ENCODE measurements at places on chromosomes 12 and 14.

DNA sequence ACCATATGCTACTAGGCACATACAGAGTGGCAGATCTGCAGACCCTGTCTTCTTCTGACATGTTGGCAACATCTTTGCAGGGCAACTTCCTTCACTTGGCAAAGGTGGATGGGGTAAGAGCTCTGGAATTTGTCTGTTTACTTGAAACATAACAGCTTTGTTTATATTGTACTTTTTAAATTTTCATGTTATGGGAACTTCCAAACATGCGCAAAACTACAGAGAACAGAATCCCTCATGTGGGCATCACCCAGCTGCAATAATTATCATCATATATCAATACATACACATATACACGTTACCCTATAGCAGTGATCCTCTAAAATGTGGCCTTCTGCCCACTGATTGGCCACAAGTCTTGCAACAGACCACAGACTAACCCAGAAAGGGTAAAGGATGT lies 103.4 kb downstream of the STAB2 start:
- DNase-seq, result no peak

DNA sequence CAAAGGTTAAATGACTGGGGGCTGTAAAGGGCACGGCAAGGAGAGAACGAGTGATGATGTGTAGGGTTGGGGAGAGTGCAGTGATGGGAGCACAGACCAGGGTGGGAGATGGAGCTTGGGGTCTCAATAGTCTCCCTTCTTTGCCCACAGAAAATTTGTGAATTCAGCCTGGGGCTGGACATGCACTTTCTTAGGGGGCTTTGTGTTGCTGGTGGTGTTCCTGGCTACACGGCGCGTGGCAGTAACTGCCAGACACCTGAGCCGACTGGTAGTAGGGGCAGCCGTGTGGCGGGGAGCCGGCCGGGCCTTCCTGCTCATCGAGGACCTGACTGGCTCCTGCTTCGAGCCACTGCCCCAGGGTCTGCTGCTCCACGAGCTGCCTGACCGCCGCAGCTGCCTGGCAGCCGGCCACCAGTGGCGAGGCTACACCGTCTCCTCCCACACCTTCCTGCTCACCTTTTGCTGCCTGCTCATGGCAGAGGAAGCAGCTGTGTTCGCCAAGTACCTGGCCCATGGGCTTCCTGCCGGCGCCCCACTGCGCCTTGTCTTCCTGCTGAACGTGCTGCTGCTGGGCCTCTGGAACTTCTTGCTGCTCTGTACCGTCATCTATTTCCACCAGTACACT lies 1.7 kb downstream of the FITM1 start:
- no peak for DNase-seq

GRCh38 chr12:50234347-50234746 lies 49.0 kb downstream of the LIMA1 start:
- no peak for DNase-seq

DNA sequence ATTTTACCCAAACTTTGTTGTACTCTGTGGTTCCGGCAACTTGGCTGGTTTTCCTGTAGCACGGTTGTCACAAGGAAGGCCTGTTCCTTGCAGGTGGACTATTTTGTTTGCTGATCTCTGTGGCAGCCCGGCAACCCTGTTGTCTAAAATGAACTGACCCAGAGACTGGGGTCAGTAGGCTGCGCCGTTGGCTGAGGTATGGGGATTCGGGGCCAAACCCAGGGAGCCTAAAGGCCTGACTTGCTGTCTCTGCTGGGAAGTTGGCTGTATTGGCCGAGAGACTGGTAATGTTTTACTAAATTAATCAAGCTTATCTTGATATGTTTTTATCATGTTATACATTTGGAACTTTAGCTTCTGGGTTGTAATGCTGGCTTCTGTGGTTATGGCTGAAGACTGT lies 13.8 kb downstream of the SMIM41 start:
- DNase-seq, result no peak
